Right renal pelvis (tissue), 4 donors: ENCODE measurements at places on chromosomes 12 and 14.

- DNase-seq: no peak
Measured at GRCh38 chr14:82447586-82447985, 913.9 kb upstream of the SEL1L start.

- no peak for DNase-seq
Measured at GRCh38 chr12:89183985-89184435, 168.3 kb downstream of the DUSP6 start.

DNA sequence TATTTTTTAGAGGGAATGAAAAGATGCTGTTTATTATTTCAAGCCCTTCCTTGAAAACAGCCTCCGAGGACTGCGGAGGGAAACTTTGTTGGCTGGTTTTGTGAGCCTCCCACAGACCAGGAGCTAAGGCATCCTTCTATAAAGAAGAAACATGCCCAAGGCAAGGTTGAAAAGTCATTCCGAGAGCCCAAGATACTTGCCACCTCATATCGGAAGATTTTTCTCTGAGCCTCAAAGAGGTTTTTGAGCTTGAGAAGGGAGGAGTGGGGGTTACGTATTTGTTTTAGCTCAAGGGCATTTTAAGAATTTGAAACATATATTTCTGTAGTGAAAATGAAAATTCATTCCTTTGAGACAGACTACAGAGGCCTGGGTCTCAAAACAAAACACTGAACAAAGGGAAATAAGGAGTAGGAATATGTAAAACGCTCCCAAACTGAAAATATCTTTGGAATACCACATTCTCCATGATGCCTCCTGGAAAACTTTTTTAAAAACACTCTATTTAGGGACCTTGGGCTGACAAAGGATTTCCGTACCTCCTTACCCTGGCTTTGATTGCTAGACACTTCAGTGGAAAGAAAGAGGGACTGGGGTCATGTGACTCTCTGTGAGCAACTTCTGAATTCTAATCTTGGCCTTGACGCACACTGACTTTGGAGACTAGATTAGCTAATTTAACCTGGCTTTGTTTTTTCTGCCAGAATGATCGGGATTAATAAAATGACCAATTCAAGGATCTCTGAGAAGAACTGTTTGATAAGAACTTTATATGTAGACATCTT lies 180.9 kb downstream of the SRGAP1 start:
- no peak for DNase-seq

GRCh38 chr14:92603309-92604242 lies 90.0 kb downstream of the RIN3 start:
- no peak for DNase-seq

GRCh38 chr14:59438195-59438647 lies 27.0 kb downstream of the GPR135 start:
- DNase-seq: no peak

- DNase-seq: no peak
Measured at GRCh38 chr12:31298922-31299321, 27.0 kb downstream of the SINHCAF start.

GRCh38 chr12:18753481-18754123 lies 15.7 kb downstream of the CAPZA3 start:
- DNase-seq: no peak

- no peak for DNase-seq
Measured at GRCh38 chr14:94748667-94749347, 21.1 kb downstream of the GSC start.

- DNase-seq: no peak
Measured at GRCh38 chr14:99740411-99740810, 52.8 kb upstream of the EML1 start.

DNA sequence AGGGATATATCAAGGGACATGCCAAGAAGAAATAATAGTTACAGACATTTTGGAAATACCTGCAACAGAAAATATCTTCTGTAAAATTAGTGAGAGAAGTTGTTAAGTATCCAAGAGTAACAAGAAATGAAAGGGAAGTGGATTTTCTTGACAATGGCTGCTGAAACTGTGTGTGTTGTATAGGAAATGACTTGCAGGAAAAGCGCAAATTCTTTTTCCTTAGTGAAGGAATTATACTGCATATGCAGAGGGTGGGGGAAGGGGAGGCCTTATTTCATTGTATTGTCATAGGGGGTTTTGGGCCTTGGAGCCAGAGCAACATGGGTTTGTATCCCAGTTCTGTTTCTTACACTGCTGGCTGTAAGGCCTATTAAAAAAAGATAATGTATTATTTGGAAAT lies 84.4 kb upstream of the DDHD1 start:
- DNase-seq: no peak

GRCh38 chr12:11856971-11857370 lies 207.5 kb downstream of the ETV6 start:
- no peak for DNase-seq

DNA sequence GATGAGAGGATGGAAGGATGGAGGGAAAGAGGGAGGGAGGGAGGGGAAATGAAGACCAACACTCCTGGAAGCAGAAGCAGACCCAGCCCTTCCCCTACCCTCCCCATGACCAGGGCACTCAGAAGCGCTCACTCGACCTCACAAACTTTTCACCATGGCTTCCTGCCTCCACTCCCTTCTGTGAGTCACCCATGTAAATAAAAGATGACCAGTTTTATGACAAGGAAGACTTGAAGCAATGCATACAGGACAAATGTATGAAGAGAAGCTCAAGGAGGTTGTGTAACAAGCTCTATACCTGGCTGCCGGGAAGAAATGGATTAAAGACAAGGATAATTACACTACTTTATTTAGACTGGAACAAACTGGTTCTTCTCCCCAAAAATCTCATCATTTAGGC lies 63.8 kb downstream of the CDC42BPB start:
- DNase-seq: no peak

- DNase-seq: no peak
Measured at GRCh38 chr14:64549791-64550620, at the start of gene PPP1R36. Gene PPP1R36, plus strand, starts transcription at chr14:64549961. Its CDS starts 37 bp downstream, at chr14:64549998.

GRCh38 chr14:64676410-64677008 lies 27.7 kb upstream of the PLEKHG3 start:
- DNase-seq: no peak

- DNase-seq: no peak
Measured at GRCh38 chr14:95664066-95664465, 22.2 kb upstream of the TCL1B start.

GRCh38 chr12:113246478-113247122 lies 25.3 kb downstream of the TPCN1 start:
- DNase-seq: no peak

- DNase-seq: no peak
Measured at GRCh38 chr14:104705340-104706047, 16.1 kb downstream of the INF2 start.

- DNase-seq: no peak
Measured at GRCh38 chr14:41229824-41230223, 376.9 kb upstream of the LRFN5 start.

DNA sequence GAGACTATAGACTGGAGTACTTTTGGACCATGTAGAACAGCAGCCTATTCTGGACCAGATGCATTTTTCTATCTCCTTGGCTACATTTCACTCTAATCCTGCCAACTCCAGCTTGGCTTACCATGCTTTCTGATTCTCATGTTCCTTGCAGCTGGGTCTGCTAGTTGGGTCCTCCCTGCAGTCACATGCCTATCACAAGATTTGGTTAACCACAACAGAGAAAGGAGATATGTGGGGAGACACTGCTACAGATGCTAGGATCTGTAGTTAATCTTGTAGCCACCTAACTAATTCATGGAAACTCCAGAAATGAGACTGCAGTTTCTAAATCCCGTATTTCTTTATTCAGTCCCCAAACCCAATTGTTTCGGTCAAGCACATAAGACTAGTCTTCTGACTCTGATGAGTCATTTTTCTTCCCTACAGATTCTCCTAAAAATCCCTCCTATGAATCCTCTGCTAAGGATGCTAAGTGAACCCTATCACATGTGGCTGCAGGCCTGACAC lies 410.6 kb downstream of the DAD1 start:
- DNase-seq: no peak

DNA sequence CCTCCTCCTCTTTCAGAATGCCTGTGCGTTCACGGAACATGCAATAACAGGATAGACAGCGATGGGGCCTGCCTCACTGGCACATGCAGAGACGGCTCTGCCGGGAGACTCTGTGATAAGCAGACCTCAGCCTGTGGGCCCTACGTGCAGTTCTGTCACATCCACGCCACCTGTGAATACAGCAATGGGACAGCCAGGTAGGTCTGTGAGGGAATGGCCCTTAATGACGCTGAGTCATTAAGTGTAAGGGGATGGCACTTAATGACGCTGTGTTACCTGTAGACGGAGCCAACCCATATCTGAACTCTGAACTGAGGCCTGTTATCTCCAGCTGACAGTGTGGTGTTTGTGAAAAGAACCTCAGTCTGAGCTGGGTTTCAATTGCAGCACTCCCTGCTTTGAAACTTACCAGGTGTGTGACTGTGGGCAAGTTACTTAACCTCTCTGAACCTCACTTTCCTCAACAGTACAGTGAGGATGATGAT lies 86.9 kb downstream of the STAB2 start:
- DNase-seq: no peak

DNA sequence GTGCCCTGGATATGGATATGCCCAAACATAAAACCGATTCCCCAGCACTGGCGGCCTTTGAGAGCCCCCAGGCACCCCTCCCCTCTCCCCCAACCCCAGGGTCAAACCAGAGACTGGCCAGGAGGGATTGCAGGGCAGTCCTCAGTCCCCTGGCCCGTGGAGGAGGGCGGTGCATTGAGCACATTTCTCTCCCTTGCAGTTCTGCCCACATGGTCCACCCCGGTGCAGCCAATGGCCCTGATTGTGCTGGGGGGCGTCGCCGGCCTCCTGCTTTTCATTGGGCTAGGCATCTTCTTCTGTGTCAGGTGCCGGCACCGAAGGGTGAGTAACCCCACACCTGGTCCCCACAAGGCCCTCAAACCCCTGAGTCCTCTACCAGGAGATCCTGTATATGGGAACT lies 3.4 kb upstream of the GPR162 start:
- no peak for DNase-seq

DNA sequence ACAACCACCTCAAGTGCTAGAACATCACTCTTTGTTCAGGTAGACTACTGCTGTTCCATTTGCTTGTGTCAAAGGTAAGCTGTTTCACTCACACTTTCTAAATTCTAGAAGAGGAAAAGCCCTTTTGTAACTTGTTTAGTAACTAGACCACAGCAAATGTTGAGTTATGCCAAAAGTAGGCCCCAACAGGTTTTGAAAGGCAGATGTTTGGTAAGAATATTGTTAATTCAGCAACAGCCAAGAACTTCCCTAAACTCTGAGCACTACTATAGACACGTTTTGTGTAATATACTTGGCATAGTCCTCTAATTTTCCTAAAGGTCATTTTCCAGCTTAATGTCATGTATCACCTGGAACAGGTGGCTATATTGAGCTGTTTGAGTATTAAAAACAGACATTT lies 79.0 kb downstream of the DCAF5 start:
- DNase-seq: no peak

- DNase-seq: no peak
Measured at GRCh38 chr12:109358154-109358869, 10.6 kb downstream of the MYO1H start.

DNA sequence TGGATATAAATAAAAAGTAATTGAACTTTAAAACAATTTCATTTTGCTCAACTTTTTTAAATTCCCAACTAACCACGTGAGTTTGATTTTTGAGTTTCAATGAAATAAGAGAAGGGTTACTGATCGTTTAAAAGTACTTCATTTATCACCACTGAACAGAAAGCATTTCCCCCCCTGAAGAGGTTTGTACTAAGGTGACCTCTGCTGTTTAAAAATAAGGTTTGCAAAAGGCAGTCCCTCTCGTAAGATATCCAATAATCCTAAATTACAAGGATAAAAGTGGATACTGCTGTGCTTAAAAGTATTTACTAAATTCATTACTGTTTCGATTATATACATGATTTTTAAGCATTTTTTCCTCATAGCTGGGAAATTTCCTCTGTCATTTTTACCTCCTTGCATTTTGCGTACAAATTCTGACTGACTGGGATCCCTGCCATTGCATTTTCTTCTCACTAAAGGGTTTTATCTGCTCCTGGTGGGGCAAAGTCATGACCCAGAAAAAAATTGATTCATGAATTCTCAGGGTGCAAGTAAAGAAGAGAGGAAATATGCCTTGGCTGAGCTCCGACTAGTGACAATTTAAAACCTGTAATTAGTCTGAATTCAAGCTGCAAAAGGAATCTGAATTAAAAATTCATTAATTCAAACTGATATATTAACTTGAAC lies 463.8 kb downstream of the PRKD1 start:
- DNase-seq: no peak

DNA sequence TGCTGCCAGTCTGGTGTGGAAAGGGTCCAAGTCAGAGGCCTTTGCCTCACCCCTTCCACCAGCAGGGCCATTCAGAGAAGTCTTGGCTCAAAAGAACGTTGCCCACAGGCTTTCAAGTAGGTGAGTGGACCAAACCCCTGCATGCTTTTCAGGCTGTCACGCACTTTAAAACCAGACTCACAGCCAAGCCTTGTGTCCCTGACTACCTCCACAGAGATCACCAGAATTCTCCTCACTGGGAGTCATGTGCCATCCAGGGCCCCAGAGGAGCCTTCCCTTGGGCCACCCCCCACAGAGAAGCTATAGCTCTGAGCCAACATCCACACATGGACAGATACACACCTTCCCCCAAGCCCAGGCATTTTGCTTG lies 283.1 kb downstream of the DPF3 start:
- DNase-seq: no peak

DNA sequence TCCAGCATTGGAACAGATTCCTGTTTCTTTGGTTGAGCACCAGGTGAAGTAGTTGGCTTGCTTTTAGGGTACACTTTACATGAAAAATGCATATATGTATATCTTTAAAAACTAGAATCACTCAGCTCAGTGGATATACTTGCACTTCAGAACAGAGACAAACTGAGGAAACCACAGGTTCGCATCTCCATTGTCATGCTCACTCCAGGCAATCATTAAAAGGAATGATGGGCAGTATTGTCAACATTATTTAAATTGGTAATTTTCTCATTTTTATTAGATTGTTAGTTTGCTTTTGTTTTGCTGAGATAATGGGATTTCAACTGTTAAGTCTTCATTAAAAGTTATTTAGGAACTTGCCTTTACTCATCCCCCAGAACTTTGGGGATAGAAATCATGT lies 71.0 kb upstream of the NELL2 start:
- DNase-seq: no peak

DNA sequence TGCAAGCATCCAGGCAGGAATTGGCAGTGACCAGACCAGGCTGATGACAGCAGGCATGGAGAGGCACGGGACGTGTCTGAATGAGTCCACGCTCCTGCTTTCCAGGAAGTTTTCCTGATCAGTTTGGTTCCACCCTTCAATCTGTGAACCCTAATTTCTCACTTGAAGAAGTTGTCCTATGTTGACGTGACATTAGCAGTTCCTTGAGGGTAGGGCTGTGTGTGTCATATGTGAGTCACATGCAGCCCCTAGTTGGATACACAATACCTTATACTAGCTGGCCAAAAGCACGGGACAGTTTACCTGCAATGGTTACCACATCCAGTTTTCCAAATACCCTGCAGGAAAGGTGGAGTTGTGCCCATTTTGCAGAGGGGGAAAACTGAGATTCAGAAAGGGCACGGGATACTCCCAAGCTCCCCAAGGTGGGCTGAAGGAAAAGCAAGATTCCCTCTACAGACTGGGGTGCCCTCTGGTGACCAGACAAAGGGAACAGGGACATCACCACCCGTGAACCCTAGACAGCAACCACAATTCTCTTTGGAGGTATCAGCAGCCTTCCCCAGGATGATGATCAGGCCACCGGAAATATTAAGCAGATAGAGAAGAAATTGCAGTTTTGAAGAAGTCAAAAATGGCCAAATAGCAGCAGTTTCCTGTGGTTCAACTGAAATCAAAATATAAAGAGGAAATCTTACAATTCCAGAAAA lies 194.5 kb downstream of the PHETA1 start:
- no peak for DNase-seq

GRCh38 chr12:25977047-25977446 lies 18.6 kb downstream of the RASSF8 start:
- DNase-seq: no peak

GRCh38 chr12:47397664-47398281 lies 308.1 kb downstream of the RPAP3 start:
- DNase-seq: no peak
